HepG2 (cell line): ENCODE measurements at places on chromosomes 11 and 22. TPM values are rescaled to one million over a fixed set of nuclear protein-coding genes. Genes with fewer than 3 reads are reported as not detected.

DNA sequence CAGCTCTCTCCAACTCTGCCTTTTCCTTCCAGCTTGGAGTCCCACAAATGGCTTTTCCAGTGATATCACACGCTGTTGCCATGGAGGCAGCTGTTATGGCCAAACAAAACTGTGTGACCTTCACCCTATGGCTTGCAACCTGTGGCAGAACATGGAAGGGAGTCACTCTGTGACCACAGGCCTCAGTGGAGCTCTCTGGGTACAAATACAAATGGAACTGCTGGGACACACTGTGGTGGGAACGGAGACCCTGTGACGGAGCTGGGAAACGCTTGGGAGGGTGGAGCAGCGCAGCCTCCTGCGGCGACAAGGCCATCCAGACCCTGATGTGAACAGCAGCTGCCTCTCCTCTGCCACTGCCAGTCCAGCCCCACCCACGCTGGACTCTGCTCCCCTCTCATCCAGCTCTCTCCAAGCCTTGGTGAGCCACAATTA, 162.5 kb downstream of the ETS1 start:
- no peaks in the 10 kb centered on the region for H3K36me3 ChIP-seq
- DNase-seq, result peak; percentile 84
- peak overlapping the region; percentile 73 for H3K27ac ChIP-seq
- H3K27me3 ChIP-seq, result no peaks in the 10 kb centered on the region
- peaks cover 20% of the 10 kb centered on the region for H3K4me1 ChIP-seq

CARD18 gene
- total RNA-seq, result not detected in 2 replicates

SAA1 gene
- not detected in 2 replicates for total RNA-seq

MS4A3 gene
- not detected in 2 replicates for total RNA-seq

DNA sequence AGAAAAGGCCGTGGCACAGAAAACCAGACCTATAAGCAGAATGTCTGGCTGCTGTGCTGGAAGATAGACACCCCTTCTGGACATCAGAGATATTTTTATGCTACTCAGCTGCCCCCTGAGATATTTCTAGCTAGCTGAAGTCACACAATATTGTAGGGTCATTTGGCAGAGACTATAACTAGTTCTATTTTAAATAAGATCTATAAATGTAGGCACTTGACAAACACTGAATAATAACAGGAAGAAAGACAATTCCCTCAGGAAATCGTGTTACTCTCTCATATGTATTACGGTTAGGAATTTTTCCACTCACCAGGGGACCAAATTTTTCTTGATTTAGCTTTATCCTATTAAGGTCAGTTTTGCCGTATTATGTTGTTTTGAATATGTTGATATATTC, 845.4 kb downstream of the OPCML start:
- H3K4me3 ChIP-seq, result no peak overlapping the region
- no peaks in the 10 kb centered on the region for H3K36me3 ChIP-seq
- H3K27ac ChIP-seq, result no peak overlapping the region
- H3K27me3 ChIP-seq, result no peaks in the 10 kb centered on the region

DNA sequence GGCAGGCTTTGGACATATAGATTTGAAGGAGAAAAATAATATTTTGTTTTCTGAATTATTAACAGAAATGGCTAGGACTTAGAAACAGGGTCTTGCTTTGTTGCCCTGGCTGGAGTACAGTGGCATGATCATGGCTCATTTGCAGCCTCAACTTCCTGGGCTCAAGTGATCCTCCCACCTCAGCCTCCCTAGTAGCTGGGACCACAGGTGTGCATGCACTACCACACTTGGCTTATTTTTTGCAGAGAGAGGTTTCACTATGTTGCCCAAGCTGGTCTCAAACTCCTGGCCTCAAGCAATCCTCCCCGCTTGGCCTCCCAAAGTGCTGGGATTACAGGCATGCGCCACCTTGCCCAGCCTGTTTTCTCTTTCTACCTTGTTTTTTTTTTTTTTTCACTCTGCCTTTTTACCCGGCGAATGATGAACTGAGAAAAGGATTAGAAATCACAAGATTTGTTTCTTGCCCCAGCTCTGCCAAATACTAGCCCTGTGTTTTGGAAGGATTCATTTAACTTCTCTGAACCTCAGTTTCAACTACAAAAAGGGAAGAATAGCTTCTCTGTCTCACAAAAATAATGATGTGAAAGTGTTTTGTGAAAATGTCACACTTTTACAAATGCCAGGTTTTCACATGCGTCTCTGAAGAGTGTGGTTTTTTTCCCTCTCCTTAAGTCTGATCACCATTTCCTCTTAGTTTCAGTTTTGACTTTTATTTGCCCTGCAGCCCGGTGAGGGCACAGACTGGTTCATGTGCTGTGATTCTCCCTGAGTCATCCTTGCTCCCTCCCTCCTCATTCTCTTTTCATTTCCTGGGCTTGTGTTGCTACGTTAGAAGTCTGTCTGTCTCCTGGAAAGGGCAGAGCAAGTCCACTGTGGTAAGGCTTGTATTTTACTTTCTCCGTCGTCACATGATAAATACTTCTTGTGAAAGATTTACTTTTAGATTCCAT, 67.7 kb downstream of the BCL2L13 start:
- H3K27me3 ChIP-seq, result no peaks in the 10 kb centered on the region
- H3K4me3 ChIP-seq, result no peak overlapping the region
- 0 out of 2 replicates have a peak, but pooled peaks cover 7% of the 10 kb centered on the region for H3K4me1 ChIP-seq

GRCh38 chr11:116108161-116108560, 603.9 kb upstream of the CADM1 start:
- no peaks in the 10 kb centered on the region for H3K36me3 ChIP-seq
- H3K4me3 ChIP-seq, result no peak overlapping the region
- no peak for DNase-seq
- H3K4me1 ChIP-seq, result no peaks in the 10 kb centered on the region

DNA sequence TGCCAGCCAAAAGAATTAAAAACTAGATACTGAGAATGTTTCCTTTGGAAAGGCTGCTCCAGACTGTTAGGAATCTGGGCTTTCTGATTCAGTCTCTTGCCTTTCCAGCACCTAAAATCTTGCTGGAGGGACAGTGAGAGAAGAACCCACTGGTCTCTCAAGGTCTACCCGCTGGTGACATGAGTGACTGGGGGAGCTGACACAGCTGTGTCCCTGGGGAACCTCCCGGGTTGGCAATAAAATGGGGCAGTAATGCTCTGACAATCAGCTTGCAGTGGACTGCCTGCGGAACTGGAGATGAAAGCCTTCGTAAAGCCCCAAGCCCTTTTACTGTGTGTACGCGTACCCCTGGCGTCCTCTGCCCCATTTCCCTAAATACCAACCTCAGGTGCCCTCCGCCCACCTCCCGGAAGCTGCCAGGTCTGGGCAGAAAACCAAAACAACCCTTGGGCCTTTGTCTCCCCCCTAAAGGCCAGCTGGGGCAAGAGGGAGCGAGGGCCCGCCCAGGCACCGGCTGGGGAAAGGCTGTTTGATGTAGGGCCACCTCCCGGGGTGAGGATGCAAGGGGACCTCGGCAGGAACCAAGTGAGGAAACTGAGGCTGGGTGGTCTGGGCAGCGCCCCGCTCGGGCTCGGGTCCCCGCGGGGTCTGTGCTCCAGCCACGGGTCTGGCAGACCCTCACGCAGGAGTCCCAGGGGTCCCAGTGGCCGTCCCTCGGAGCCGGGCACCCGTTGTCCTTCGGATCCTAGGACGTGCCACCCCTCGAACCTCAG, 741 bp downstream of the CARS1 start:
- peaks cover 2% of the 10 kb centered on the region; the same call in 1 of the 2 replicates for H3K27me3 ChIP-seq
- H3K27ac ChIP-seq, result peak overlapping the region; percentile 54
- DNase-seq, result no peak
- H3K4me3 ChIP-seq, result peak overlapping the region; percentile 99
- H3K36me3 ChIP-seq, result peaks cover 3% of the 10 kb centered on the region

GRCh38 chr11:79514290-79514689, 73.5 kb upstream of the TENM4 start:
- H3K4me1 ChIP-seq, result no peaks in the 10 kb centered on the region
- no peak overlapping the region for H3K27ac ChIP-seq
- DNase-seq, result no peak
- H3K36me3 ChIP-seq, result no peaks in the 10 kb centered on the region

NRGN gene
- total RNA-seq, result 0.18 TPM in 1 of 2 replicates, not detected in the other

DNA sequence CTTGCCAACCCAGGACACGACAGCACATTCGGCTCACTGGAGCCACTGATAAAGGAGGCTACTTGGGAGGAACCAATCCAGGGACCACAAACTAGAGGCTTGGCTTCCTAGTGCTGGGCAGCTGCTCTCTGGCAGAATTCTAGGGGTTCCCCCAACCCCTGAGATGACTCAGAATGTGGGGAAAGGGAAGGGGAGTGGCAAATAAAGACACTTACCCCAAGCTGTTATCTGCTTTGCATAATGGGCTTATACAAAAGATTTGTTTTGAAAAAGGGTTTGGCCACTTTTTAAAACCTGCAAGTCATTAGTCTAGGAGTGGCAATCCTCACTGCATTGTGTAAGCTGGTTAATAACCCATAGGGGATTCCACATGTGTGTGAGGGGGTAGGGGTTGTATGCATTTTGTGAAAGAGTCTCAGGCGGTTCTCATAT, 64.1 kb upstream of the LMO1 start:
- H3K27me3 ChIP-seq, result peaks cover 2% of the 10 kb centered on the region
- no peak for DNase-seq
- no peak overlapping the region for H3K27ac ChIP-seq
- no peak overlapping the region for H3K4me3 ChIP-seq

FBXO3 gene
- 27.6 and 45.5 TPM in 2 replicates for total RNA-seq

KLHDC7B gene
- not detected in 2 replicates for total RNA-seq

GRCh38 chr11:100832829-100833228, 145.7 kb downstream of the ARHGAP42 start:
- DNase-seq, result no peak
- peaks cover 15% of the 10 kb centered on the region for H3K4me1 ChIP-seq
- no peak overlapping the region for H3K4me3 ChIP-seq
- H3K27ac ChIP-seq, result no peak overlapping the region

GRCh38 chr11:44928144-44928543, 22.5 kb downstream of the TP53I11 start:
- no peak overlapping the region for H3K4me3 ChIP-seq
- DNase-seq, result no peak
- H3K36me3 ChIP-seq, result no peaks in the 10 kb centered on the region
- no peaks in the 10 kb centered on the region for H3K4me1 ChIP-seq
- no peak overlapping the region for H3K27ac ChIP-seq

GRCh38 chr22:25940479-25940878, 198.5 kb downstream of the MYO18B start:
- H3K4me3 ChIP-seq, result no peak overlapping the region
- peaks cover 1% of the 10 kb centered on the region; the same call in 1 of the 2 replicates for H3K27me3 ChIP-seq
- no peaks in the 10 kb centered on the region for H3K4me1 ChIP-seq
- H3K27ac ChIP-seq, result no peak overlapping the region

GRCh38 chr11:73192272-73192671, 25.8 kb upstream of the P2RY2 start:
- H3K4me3 ChIP-seq, result no peak overlapping the region
- no peak for DNase-seq
- H3K27ac ChIP-seq, result no peak overlapping the region
- H3K27me3 ChIP-seq, result peaks cover 10% of the 10 kb centered on the region; the same call in 1 of the 2 replicates
- H3K4me1 ChIP-seq, result peaks cover 21% of the 10 kb centered on the region
- no peaks in the 10 kb centered on the region for H3K36me3 ChIP-seq

RAB38 gene
- 0.13 TPM in 1 of 2 replicates, not detected in the other for total RNA-seq

CYB5R3 gene
- 31.5 and 32.4 TPM in 2 replicates for total RNA-seq

DNA sequence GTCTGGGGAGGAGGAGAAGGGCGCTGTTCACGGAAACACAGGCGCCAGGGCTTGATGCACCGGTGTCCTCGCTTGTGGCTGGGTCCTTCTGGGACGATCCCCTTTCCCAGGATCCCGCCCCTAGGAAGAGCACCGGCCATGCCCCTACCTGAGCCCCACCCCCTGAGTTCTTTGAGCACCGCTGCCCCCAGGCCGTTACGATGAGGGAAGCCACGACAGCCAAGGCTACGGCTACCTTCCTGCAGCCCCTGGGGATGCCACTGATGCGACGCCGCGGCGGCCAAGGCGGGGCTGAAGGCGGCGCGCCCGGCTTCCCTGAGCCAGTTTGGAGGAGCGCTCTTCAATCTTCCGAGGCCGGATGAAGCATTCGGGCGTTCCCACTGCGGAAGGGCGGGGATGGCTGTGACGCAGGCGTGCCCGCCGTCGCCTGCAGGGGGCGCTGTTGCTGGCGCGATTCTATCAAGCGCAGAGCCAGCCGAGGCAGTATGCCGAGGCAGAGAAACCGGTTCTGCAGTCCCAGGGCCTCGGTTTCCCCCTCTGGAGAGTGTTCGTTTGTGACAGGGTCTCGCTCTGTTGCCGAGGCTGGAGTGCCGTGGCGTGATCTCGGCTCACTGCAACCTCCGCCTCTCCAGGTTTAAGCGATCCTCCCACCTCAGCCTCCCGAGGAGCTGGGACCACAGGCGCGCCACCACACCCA, 9.7 kb upstream of the NEFH start:
- DNase-seq, result peak; percentile 26
- no peak overlapping the region for H3K27ac ChIP-seq
- peak overlapping the region; percentile 38; the same call in 1 of the 2 replicates for H3K4me3 ChIP-seq
- peaks cover 11% of the 10 kb centered on the region; the same call in 1 of the 2 replicates for H3K4me1 ChIP-seq
- peaks cover 57% of the 10 kb centered on the region for H3K27me3 ChIP-seq
